ENCODE measurements at places on chromosomes 3 and 15. TPM values are rescaled to one million over a fixed set of nuclear protein-coding genes. Genes with fewer than 3 reads are reported as not detected.

The EFL1 gene
- 20.3 TPM for total RNA-seq

- DNase-seq, result peak; percentile 34
Observed at GRCh38 chr15:97745481-97746071, 214.9 kb upstream of the ARRDC4 start.

- DNase-seq, result no peak
Observed at GRCh38 chr3:4850928-4851265, 128.3 kb upstream of the BHLHE40 start.

GRCh38 chr3:58623961-58624360, 42.6 kb downstream of the FAM3D start:
- DNase-seq, result peak; percentile 14

GRCh38 chr3:10361375-10361774, 40.5 kb upstream of the SEC13 start:
- DNase-seq, result no peak

DNA sequence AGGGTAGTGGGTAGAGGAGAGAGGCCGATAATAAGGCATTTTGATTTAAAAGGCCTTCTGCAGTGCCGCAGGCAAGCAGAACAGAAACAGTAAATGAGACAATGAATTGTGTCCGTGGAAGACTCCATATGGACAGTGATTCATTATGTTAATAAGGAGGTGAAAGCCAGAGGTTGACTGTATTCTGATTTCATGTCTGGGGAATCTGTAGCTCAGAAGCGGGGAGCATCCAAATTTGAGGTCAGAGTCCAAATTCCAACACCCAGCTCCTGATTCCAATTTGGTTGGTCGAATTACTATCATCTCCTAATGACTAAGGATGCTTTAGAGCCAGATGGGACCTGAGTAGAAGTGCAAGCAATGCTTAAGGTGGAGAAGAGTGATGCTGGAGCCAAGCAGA, 1.0 kb upstream of the TBC1D21 start:
- DNase-seq, result peak; percentile 37

DNA sequence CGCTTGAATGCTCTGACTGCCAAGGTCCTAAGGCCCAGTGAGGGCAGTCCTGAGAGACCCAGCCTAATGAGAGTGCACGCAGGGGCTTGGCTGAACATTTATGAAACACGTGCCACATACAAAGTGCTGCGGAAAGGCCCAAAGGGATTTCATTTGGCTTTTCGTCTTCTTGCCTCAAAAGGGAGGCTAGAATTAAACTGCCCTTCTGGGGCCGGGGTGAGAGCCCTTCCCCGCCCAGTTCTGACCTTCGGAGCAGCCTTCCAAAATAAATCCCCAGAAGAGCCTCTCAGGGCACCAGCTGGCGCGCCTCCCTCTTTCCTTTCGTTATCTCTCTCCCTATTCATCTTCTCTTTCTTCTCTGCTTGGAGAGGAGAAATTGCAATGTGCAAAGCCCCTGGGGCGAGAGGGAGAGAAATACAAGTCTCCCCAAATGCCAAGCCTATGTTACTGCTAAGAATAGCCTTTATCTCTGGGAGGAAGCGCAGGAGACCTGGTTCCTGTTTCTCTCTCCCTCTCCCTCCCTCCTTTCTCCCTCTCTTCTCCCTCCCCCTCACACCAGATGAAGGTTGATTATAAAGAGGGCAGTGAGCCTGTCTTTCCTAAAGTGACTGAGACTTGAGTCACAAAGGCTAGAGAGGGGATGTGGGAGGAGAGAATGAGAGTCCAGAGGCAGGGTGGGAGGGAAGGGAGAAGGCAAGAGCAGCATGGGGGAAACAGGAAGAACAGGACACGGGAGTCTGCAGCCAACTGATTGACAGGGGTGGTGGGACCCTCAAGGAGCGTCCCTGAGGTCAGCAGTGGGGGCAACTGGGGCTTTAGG, 36.7 kb upstream of the NDUFB4 start:
- peak; percentile 97 for DNase-seq

Measured in M059J (cell line).